GM12878 (cell line): ENCODE measurements at places on chromosomes 7 and 10. TPM values are rescaled to one million over a fixed set of nuclear protein-coding genes. Genes with fewer than 3 reads are reported as not detected.

- peak overlapping the region; percentile 35 for H3K27ac ChIP-seq
- no peak for DNase-seq
- no peaks in the 10 kb centered on the region for H3K36me3 ChIP-seq
- H3K27me3 ChIP-seq, result no peaks in the 10 kb centered on the region
Measured at GRCh38 chr7:50335230-50335794, 30.8 kb downstream of the IKZF1 start.

GRCh38 chr7:142956951-142957623 is 5.1 kb downstream of the KEL start:
- H3K4me1 ChIP-seq, result no peaks in the 10 kb centered on the region
- H3K4me3 ChIP-seq, result no peak overlapping the region
- no peak overlapping the region for H3K27ac ChIP-seq
- H3K36me3 ChIP-seq, result no peaks in the 10 kb centered on the region
- peaks cover 3% of the 10 kb centered on the region; the same call in 1 of the 2 replicates for H3K27me3 ChIP-seq

Gene CFAP69
- 0.33 and 1.1 TPM in 2 replicates for total RNA-seq

- H3K4me1 ChIP-seq, result no peaks in the 10 kb centered on the region
- no peak overlapping the region for H3K27ac ChIP-seq
- H3K36me3 ChIP-seq, result no peaks in the 10 kb centered on the region
- H3K27me3 ChIP-seq, result no peaks in the 10 kb centered on the region; the same call in 1 of the 2 replicates
- no peak for DNase-seq
Measured at GRCh38 chr10:43870968-43871439, 222.3 kb upstream of the ZNF32 start.

DNA sequence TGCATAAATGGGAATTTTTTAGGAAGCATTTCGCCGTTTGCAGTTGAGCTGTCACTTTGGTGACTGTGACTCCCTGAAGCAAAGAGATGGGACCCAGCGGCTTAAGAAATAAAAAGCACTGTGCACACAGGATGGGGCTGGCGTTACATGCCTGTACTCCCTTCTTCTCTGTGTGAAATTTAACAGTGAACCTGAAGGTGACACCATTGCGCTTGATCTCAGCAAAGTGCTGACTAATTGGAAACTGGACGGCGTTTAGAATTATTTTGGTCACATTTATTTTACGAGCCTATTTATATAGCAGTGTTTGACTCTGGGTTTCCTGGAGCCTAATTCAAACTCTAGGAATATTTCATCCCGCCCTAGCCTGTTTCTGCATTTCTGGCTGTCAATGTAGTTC is 146.2 kb downstream of the PAXIP1 start:
- no peaks in the 10 kb centered on the region for H3K36me3 ChIP-seq
- H3K27me3 ChIP-seq, result no peaks in the 10 kb centered on the region
- no peaks in the 10 kb centered on the region for H3K4me1 ChIP-seq
- DNase-seq, result no peak
- no peak overlapping the region for H3K27ac ChIP-seq
- H3K4me3 ChIP-seq, result no peak overlapping the region

Gene GNGT1
- not detected in 2 replicates for total RNA-seq
